Retinal pigment epithelial cell (primary cell): ENCODE measurements at places on chromosomes 4 and X.

GRCh38 chr4:52856801-52857200 lies 5.3 kb upstream of the RASL11B start:
- DNase-seq, result no peak

- DNase-seq, result peak; percentile 87
Measured at GRCh38 chr4:41363384-41363981, 106.8 kb downstream of the UCHL1 start.

DNA sequence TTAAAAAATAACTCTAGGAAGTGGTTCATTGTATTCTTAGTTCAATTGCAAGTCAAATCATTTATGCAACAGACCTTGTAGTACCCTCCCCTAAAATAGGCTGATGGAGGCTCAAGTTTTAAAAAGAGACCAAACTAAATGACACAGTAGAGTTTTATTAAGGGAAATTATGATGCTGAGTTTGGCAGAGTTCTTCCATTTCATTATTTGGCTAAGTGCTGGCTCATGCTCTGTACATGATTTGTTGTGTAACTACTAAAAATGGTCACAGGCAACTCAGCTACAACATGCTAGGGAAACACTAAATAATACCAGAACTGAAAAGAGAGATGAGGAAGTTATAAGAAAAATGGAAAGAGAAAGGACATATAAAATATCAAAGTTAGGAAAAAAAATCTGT lies 96.1 kb upstream of the TFDP3 start:
- no peak for DNase-seq

GRCh38 chrX:120301960-120302359 lies 9.3 kb downstream of the TMEM255A start:
- DNase-seq, result no peak

DNA sequence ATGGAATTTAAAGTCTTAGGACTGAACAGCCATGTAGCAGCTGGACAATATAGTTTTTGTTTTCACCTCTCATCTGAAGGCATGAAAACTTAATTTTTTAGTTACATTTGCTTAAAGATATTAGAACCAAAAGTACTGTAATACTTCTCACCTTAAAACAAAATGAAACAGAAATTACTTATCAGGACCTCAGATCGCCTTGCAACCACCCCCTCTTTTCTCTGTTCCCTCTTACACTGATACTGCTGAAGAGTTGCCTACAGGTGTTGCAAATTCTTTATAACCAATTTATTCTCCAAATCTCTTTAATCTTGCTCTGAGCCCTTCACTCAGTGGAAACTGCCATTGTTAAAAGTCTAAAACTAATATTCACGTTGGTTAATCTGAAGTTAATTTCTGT lies 145.0 kb downstream of the SPCS3 start:
- no peak for DNase-seq

- peak; percentile 50 for DNase-seq
Measured at GRCh38 chrX:16185725-16186136, 18.4 kb downstream of the MAGEB17 start.

GRCh38 chr4:151850791-151851213 lies 90.0 kb upstream of the GATB start:
- no peak for DNase-seq

DNA sequence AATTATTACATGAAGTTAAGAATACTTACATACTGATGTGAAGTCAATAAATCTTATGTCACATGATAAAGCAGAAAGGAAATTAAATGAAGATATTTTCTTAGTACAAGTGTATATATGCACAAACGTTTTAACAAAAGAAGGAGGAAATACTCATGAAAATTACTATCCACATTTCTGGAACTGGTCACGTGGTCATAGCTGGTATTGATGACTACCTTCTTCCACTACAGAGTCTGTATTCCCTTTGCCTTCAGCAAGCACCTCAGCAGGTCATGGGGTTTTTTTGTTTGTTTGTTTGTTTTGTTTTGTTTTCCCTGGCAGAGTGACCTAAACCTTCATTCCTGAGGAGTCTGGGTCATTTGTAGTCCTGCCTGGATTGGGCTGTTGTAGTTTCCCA lies 174.9 kb upstream of the BANK1 start:
- no peak for DNase-seq

- DNase-seq, result peak; percentile 52
Measured at GRCh38 chr4:185713272-185713671, 98.7 kb downstream of the SORBS2 start.

DNA sequence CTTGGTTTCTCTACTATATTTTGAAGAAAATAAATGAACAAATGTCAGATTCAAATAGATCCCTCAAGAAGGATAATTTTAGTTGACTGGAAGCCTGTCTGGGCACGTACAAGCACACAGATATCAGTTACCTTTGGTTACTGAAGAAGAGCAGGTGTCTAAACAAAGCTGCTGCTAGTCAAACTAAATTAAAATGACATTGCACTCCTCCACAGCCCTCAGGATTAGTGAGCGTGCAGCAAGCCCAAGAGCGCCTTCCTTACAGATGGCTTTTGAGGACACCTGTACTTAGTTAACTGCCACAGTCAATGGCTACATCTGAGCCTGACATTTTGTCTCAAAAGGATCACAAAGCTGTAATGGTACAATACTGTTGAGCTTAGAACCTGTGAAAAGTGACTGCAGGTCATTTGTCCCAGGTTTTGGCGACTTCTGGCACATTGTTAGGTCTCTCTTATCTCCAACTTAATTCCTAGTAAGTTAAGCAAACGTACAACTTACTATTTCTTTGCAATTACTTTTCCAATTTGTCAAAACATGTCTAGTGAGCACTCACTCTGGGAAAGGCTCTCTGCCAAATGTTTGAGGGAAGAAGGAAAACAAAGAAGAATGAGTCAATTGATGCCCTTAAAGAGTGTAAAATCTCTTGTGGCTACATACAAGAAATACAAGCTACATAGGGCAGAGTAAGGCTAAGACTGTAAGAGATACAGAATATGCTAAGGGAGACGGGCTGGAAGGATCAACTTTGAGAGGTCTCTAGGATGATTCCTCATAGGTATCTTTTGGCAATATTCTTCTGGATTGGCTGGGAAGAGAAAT lies 25.6 kb upstream of the DAPP1 start:
- peak; percentile 33 for DNase-seq

DNA sequence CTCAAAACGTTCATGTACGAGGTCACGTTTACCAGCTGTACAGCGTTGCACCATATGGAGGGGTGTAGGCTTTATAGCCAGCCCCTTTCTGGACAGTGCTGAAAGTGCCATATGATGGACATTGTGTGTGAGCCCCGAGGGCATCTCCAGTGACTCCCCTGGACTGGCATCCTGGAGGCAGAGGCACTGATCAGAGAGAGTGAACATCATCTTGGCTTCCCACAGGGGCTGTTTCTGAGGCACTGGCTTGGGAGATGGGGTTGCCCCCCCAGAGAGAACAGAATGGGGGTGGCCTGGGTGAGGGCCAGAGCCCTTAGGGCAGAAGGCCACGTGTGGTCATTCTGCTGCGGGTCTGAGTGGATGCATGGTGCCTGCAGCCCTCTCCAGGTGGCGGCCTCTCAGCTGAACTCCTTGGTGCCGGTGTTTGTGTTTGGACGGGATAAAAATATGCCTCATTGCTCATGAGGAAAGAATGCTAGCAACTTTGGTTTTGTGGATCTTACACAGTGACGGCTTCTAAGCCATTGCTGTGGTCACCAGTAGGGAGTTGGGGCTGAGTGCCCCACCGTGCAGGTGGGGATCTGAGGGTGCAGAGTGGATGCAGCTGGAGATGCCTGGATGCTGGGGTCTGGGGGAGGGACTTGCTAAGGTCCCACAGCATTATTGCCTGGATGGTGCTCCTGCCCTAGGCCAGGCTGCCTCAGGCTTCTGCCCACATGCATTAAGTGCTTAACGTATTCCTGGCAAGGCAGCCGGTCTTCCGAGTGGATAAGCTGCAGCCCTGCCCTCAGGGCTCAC lies 3.4 kb downstream of the WFS1 start:
- DNase-seq, result peak; percentile 74

DNA sequence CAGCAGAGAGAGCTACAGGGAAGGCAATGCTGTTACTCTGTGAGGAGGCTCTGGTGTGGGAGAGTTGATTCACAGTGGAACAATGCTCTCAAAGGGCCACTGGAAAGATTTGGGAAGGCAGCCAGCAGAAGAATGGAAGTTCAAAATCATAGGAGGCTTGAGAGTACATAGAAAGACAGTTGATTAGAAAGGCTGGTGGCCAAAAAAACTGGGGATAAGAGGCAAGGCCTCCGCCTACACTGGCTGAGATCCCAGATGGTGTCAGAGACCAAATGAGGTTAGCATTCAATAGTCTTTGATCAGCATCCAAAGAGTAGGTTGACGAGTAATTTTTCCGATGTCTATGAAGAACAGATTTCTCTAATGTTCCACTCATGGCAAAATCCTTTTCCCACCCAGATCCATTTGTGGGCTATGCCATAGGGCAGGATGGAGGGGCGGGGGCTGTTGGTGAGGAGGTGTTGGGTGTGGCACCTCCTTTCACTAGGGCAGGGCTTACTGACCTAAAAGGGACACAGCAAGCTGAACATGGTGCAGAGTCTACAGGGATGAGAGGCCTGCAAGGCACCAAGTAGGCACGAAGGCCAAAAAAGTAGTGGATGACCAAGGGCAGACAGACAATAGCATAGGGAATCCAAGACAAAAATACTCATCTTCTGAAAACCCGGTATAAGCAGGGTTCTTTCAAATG lies 15.1 kb downstream of the TEC start:
- peak; percentile 46 for DNase-seq

- no peak for DNase-seq
Measured at GRCh38 chr4:156378033-156378665, 424.5 kb upstream of the CTSO start.
